ENCODE measurements at places on chromosomes 5 and 9. TPM values are rescaled to one million over a fixed set of nuclear protein-coding genes. Genes with fewer than 3 reads are reported as not detected.

- DNase-seq = no peak
Observed at GRCh38 chr9:101618698-101619097, 23.9 kb upstream of the PPP3R2 start.

- DNase-seq = peak; percentile 83
Observed at GRCh38 chr9:70421272-70422180, 7.1 kb upstream of the KLF9 start.

DNA sequence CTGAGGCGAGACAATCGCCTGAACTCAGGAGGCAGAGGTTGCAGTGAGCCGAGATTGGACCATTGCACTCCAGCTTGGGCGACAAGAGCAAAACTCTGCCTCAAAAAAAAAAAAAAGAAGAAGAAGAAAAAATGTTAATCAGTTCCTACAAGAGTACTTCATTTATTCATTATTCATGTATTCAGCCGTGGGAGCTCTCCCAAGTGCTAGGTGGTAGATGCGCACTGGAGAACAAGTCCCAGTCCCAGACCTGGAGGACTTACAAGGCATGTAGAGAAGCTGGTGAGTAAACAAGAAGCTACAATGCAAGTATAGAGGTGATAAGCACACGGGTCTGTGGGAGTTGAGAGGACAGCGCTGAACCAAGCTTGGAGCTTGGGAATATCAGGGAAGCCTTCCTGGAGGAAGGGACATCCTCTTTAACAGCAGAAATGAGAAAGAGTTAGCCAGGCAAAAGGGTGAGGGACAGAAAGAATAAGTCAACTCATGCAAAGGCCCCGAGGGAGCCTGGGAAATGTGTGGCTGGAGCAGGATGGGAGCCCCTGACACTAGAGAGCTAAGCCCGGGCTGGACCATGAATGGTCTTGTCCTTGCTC, 17.4 kb upstream of the AQP7 start:
- no peak for DNase-seq

DNA sequence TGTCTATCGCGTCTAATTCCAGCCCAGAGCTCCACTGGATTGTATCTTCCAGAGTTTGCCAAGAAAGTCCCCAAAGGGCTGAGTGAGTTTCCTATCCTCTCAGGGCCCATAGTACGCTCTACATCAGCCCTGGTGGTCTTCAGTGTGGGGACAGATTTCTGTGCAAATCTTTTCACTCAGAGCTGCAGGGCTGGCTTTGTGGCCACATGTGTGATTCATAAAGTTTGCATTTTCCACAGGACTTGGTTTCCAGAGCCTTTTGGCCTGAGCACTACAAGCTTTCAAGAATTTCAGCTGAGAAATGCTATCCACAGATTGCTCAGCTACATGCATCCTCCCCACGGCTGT, 76.7 kb upstream of the CXCL14 start:
- DNase-seq = no peak

GRCh38 chr5:38878391-38879077, 32.7 kb downstream of the OSMR start:
- DNase-seq = no peak

DNA sequence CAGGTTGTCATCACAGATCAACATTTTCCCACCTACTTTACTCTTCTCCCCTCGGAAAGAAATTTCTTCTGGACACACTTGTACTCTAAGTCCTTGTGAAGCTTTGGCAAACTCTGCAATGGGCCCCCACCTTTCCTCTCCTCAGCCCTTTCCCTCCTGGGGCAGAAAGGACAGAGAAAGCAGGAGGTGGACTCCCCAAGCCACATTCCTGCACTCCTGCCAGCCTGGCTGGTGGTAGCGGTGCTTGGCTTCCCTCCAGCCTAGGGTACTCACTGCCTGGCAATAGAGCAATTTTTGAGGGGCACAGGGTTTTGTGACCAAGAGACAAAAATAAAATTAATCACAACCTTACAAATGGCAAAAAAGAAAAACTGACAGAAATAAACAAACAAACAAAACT, 451.4 kb downstream of the ZSWIM6 start:
- no peak for DNase-seq

GRCh38 chr9:77648234-77649108, at the start of gene GNA14:
GNA14 (minus strand) TSS chr9:77648322; CDS start chr9:77647793, 529 bp downstream.
- DNase-seq = peak; percentile 82

DNA sequence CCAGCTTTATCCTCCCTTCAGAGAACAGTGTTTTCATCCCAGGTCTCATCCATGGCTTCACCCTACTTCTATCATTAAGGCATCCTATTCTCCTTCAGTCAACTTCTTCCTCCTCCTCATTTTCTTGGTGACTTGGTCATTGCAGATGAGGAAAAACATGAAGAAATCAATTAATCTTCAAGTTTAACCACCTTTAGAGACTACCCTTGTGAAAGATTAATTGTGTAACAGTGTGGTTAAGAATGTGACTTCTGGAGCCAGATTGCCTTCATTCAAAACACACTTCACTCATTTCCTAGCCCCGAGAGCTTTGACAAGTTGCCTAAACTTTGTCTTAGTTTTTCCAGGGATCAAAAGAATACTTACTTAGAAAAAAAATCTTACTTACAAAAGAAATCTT, 110.0 kb downstream of the STK32A start:
- DNase-seq = no peak

- DNase-seq = no peak
Observed at GRCh38 chr9:26399556-26399955, 493.0 kb downstream of the CAAP1 start.

GRCh38 chr5:4164167-4164566, 568.5 kb downstream of the IRX1 start:
- no peak for DNase-seq

DNA sequence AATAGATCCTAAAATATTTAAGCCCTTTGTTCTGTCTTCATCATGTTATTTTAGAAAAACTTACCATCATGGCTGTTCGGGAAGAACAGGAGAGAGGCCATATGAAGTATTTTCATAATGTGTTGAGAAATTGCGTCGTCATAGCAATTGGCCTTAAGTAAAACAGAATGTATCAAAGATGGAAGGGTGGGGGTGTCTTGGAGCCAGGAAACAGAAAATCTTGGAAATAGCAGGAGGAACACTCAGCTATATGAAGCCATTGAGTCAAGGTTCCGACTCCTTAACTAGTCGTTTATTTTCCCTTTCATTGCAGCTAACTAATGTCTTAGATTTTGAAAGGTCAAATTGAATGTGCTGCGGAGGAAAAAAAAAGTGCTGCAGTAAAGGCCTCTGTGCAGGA, 1.3 kb downstream of the SPTAN1 start:
- DNase-seq = no peak

DNA sequence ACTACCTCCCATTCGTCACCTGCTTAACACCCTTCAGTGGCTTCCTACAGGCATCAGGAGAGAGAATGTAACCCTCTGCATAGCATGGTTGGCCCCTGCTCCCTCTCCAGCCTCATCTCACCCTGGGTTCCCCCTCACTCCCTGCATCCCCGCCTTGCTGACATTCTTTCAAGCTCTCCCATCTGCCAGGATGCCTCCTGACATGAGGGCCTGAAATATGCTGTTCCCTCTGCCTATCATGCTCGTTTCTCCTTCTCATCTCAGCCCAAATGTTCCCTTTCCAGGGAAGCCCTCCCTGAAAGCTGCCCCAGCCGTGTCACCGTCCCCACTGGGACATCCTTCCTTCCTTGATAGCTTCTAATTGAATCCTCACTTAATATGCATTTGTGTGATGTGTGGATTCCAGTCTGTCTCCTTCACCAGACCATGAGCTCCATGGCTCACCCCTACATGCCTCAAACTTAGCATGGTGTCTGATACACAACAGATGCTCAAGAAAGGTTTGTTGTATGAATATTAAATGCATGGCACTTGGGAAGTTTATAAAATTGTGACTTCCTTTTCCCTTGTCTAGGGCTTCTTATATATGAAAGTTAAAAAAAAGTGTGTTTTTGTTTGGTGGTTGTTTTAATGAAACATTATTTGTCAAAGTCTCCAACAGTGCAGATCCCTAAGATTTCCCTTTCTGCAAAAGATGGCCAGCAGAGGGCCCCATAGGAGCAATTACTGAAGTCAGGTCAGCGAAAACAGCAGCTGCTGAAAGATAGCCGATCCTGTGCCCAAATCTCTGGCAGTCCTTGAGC, 7.3 kb upstream of the C5orf58 start:
- DNase-seq = peak; percentile 86

GRCh38 chr5:43161244-43161643, 30.8 kb upstream of the NIM1K start:
- DNase-seq = no peak

- no peak for DNase-seq
Observed at GRCh38 chr5:83498585-83498984, 27.0 kb downstream of the VCAN start.

DNA sequence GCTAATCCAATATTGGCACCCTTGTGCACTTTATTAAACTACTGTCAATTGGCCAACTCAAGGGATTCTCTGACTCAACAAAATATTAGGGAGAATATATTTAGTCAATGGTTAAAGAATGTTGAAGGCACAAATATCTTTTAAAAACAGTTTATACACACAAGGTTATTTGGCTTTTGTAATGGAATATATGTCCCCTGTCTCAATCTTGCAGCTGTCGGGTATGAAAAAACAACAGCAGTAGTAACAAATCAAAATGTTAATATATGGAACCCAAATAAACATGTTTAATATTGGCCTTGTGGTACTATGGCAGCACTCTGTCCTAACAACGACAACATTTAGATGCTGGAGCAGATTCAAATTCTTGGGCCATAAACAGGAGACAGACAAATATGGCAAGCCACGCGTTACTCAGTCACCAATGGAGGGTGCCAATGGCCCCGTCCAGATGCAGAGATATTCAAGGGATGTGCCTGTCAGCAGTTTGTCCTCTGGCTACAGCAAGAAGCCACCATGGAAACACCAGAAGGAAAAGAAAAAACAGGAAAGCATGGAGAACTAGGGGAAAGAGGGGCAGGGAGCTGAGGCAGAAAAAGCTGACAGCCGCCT, 342.0 kb downstream of the NDUFS4 start:
- no peak for DNase-seq

DNA sequence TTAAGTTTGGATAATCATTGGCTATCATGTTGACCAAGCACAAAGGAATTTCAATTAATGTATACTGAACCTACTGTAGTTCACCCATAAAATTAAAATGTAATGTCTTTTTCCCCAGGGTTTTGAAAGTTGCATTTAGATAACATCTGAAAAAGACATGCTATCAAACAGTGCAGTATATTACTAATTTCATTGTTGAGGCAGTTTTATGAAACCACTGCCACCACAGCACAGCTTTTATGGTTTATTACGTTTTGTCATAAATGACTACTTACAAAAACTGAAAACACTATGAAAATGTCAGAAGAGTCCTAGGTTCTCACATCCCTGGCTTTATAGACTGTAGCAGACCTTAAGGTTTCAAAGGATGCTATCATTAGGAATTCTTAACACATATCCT, 32.0 kb upstream of the HAPLN1 start:
- DNase-seq = no peak

The NUTM2G gene
- not detected for total RNA-seq

The ABLIM3 gene
- 16.1 TPM for total RNA-seq

The WNT8A gene
- not detected for total RNA-seq

The INSL6 gene
- not detected for total RNA-seq

The SYK gene
- 16.4 TPM for total RNA-seq

All from sigmoid colon (tissue), 7 donors.